ENCODE measurements at places on chromosomes 13 and 19.

GRCh38 chr19:3054265-3054971 lies 7.9 kb downstream of the TLE5 start:
- DNase-seq, result no peak

DNA sequence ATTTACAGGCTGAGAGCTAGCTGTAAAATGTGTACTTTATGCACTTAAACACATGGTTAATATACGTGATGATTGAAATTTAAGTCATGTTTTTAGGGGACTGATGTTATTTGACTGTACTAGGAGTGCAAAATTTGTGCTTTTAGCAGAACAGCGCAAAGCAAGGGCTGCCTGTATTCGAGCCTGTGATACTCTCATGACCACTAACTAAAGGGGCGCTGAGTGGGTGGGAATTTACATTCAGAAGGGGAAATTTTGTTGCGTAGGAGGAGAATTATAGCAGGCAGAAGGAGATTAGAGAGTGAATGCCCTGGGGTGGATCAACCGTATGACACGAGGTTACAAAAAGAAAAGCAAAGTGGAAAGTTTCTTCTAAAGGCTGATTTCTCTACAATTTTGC lies 271.8 kb upstream of the HTR2A start:
- DNase-seq, result no peak

- DNase-seq, result no peak
These were observed 1.2 kb upstream of the SYNE4 start for GRCh38 chr19:36009633-36010379.

- DNase-seq, result peak; percentile 98
These were observed 426 bp upstream of the AKAP11 start for GRCh38 chr13:42271337-42272114.

DNA sequence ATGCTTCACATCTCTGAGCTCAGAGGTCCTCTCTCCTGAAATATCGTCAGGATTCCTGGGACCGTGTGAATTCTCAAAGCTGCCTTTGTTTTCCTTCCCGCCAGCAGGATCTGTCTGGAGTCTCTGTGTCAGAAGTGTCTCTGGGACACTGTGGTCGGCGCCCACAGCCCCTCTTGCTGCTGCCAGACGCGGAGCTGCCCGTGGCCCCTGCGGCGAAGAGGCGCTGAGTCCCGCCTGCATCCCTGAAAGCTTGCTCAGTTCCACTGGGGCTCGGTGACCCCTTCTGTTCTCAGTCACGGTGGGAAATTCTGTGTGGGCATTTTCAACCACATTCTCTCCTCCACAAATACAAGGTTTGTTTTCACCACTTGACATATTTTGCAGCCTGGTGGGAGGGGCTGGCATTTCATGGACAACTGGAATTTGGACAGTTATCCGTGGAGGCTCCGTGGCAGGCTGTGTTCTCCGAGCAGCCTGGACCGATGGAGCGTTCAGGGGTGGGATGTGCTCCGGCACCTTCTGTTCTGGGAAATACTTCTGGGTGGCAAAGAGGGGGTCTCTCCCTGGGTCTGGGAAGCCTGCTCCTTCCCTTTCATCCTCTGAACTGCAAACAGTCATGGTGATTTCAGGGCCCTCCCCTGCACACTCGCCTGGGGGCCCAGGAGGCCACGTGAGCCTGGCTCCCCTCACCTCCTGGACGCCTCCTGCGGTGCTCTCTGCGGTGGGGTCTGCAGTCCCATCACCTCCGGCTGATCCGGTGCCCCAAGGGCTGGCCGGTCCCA lies 42.6 kb upstream of the GRTP1 start:
- DNase-seq, result no peak
